ENCODE measurements at places on chromosomes 11 and 22.

GRCh38 chr11:31529701-31530100 is 20.1 kb downstream of the ELP4 start:
- no peak for DNase-seq

DNA sequence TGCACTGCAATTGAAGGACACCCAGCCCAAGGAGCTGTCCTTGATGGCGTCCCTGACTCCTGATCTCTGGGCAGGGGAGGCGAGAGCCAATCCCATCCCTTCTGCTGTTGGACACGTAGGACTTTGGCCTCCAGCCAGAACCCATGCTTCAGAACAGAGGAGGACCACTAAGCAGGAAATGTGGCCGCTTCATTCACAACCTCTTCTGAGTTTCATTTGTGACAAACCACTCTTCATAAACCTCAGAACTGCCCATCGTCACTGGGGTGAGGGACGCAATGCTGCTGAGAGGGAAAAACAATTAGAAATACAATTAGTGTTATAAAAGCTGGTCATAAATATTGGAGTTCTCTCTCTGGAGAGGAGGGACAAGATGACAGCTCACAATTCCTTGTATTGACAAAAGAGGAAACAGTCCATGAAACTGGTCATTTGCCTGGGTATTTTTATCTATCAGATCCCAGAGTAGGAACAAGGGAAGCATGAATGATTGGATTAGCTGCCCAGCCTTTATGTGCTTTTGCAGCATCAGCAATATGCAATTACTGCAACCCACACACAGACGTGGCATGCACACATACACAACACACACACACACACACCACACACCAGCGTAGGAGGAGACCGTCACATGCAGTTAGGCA is 216.5 kb upstream of the CADM1 start:
- DNase-seq = peak; percentile 56

GRCh38 chr22:48677621-48678020 is 1150.1 kb downstream of the BRD1 start:
- no peak for DNase-seq

GRCh38 chr11:33936725-33937604 is 45.1 kb upstream of the LMO2 start:
- peak; percentile 58 for DNase-seq

- no peak for DNase-seq
Measured at GRCh38 chr11:15988693-15989231, 367.6 kb downstream of the SOX6 start.

- DNase-seq = no peak
Measured at GRCh38 chr11:62489204-62489603, 57.4 kb downstream of the AHNAK start.
